ENCODE measurements at places on chromosomes 7 and 10.

DNA sequence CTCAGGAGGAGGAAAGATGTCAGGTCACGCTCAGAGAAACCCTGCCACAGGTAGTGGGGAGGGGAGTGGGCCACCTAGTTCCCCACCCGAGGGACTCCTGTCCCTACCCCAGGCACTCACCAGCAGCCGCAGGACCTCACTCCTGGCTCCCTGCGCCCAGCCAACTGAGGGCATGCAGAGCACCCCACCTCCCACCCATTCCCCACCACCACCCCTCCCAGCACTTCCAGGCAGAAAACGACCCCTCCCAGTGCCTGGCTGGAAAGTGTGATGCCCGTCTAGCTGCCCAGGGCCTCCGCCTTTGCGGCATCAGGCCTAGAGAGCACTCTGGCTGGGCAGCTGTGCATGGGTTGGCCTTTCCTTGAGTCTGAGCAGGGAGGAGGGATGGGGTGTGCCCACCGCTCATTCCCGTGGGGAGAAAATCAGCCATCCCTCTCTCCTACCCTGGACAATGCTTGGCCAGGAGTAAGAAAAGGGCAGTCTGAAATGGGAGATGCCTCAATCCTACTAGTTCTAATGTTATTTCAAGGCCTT, 1.3 kb downstream of the C10orf105 start:
- no peak for DNase-seq

DNA sequence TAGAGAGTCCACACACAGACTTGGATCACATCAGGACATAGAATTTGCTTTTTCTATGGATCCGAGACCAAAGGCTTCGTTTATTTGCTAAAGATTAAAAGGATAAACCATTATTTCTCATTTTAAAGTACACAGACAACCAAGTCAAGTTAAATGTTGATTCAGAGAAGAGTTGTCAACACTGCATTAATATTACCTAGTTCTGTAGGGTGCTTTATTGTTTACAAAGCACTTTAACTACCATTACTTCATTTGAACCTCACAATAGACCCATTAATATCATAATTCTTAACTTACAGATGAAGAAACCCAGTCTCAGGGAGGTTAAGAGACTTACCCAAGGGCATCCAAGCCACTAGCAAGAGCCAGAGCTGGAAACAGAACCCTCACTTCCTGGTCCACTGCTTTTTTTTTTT, 43.2 kb upstream of the GSAP start:
- DNase-seq, result no peak

DNA sequence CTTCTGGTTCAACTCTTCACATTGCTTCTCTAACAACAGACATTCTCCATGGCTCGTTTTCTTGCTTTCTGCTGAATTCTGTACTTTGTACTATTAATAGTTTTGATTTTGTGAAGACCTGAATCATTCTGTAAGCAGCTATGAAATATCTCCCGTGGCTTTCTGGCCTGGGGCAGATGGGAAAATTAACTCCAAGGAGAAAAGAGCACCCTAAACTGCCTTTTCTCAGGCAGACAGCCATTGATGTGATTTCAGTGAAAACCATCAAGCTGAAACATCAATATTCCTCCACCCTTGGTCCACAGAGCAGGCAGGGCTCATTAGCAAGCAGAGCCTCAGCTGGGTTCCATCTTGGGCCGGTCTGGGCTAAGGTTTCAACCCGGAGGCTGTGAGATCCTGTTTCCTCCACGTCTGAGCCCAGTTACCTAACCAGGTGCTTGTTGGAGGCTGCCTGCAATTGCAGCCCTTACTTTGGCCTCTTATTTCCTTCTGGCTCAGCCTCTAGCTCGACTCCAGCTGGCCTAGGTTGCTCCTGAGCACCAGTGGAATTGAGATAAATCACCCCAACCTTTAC, 21.1 kb upstream of the EZH2 start:
- no peak for DNase-seq

DNA sequence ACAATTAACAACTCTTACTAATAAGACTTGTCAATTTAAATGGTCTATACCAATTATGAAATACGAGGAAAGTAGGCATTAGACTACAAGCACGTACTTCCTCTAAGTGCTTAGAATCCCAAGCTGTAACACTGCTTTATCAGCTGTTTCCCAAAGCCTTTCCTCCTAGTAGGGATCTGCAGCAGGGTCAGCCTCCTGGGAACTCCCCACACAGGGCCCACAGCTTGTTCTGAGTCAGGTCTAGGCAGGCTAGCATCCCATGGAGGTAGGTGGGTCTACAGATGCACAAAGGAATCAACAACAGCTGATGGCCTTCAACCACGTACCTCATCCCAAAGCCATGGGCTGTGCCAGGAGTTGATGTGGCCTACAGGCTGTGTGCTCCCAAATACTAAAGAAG, 14.7 kb downstream of the MMS19 start:
- no peak for DNase-seq

DNA sequence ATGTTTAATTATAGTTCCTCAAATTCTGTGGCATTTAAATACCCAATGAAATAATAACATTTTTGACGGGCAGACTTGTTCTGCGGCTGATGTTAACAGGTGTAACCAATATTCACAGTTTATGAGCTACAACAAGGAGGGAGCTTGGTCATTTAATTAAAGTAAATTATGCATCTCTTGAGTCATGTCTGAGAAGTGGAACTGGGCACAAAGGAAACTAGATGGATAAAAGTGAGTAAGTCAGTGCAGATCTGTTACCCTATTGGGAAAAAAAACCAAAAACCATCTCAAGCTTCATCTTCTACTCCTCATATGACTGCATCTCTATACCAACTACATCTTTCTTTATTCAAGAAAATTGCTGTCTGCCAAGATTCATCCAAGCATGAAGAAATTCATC, 24.0 kb downstream of the ANKRD22 start:
- no peak for DNase-seq

DNA sequence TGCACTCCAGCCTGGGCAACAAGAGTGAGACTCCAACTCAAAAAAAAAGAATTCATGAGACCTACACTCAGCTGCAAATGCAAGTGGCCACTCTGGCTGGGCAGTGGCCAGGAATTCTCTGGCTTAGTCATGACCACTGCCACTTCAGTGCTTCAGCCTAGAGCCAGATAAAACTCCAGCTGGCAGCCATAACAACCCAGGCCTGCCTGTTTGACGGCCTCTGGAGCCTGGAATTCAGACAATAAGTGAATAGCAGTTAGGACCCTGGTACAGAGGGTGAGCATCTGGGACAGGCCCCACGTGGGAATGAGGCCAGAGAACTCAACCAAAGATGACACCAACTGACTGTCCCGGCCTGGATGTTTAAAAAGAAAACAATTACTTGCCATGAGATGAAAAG, 18.9 kb downstream of the RCC1L start:
- DNase-seq, result no peak

DNA sequence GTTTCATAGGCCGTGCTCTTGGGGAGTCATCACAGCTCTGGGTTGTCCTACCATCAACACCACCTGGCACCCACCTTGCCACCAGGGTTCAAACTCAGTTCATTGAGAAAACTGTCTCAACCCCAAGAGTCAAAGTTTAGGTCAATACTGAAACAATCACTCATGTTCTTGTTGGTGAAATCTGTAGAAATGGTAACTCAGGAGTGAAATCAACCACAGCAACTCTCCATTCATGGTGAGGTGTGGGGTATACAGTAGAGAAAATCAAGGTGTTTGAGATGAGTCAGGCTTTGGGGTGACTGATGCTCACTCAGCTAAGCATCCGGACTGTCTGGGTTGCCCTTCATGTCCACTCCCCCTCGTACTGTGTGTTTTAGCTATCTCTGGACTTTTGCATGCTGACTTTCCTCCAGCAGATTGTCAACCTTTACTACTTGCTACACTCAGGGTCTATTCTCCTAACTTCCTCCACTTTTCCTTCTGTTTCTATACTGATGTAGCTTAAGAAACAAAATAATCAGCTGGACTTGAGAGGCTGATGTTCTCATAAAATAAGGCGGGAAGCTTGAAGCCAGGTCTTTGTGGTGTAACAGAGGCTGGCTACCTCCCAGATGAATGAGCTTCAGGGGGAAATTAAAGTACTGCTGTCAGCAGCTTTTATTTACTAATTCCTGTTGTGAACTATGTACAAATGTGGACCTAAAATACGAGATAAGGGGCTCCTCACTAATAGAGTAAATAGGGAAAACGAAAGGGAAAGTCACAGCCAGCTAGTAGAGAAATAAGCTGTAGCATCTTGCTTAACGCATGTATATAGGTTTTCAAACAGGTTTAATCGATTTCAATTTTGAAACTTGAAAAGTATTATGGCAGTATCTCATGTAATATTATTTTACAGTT, 173.6 kb upstream of the AKR1E2 start:
- no peak for DNase-seq

DNA sequence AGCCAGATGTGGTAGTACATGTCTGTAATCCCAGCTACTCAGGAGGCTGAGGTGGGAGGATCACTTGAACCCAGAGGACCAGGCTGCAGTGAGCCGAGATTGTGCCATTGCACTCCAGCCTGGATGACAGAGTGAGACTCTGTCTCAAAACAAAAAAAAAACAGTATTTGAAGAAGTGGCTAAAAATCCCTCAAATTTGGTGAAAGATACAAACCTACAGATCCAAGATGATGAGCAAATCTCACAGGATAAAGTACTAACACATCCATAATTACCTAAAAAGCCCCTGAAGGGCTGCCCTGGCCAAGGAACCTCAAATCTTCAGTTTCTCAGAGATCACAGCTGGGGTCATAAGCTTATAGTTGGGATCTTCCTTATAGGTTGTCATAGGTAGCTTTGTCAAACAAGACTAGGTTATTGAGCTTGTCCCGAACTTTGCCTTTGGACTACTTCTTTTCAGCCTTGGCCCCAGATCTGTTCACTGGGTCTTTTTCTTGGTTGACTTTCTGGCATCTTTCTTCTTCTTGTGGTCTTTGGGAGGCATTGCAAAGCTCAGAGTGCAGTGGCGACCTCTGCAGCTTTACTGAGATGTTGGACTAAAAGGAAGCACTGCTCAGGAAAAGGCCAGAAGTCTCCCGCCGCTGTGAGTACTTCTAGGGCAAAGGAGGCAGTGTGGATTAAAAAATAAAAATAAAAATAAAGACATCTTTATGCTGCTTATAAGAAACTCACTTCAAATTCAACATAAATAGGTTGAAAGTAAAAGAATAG, 28.6 kb upstream of the SAR1A start:
- DNase-seq, result no peak

DNA sequence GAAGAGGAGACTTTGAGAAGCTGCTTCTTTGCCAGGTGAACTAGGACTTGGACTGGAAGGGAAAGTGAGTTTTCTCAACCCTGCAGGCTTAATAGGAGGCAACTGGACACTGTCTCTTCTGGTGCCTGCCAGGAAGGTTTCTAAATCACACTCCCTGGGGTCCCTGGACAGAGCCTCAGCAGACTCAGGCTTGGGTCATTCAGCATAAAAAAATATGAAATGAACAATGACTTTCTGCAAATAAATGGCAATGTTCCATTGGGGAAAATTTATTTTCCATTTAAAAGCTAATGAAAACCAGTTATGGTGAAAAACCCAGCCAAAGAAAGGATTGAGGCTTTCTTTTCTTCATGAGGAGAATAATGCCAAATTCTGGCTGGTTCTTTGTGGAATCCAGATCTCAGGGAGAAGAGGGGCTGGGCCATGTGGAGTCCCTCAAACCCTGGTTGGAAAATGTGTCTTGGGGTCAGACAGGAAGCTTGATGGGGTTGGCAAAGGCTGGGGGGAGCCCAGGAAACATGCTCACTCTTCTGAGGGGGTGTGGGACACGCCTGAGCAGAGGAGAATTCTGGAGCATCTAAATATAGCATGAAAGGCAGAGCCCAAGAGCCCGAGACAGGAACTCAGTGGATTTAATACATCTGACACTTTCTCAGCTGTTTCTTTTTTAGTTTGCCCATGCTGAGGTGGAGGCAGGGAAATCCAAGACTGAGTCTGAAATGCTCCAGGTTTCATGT, 65.2 kb upstream of the EMX2 start:
- no peak for DNase-seq

- DNase-seq, result no peak
Observed at GRCh38 chr10:25556457-25556856, 377.6 kb upstream of the MYO3A start.

DNA sequence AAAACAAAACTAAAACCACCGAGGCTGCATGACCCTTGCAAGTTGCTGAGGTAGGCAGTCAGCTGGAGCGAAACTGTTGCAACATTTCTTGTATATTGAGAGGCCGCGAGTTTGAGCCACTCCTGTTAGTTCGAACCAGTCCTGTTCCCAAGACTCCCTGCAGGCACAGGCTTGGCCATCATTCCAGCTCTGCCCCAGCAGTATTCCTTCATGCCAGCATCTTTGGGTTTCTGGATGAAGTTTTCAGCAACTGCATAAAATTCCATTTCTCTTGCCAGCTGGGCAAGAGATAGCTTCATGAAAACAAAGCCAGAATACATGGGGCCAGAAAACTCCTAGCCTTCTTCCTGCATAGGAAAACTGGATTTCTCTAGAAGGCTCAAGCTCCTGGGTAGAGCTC, 207.6 kb downstream of the FRMD4A start:
- no peak for DNase-seq

DNA sequence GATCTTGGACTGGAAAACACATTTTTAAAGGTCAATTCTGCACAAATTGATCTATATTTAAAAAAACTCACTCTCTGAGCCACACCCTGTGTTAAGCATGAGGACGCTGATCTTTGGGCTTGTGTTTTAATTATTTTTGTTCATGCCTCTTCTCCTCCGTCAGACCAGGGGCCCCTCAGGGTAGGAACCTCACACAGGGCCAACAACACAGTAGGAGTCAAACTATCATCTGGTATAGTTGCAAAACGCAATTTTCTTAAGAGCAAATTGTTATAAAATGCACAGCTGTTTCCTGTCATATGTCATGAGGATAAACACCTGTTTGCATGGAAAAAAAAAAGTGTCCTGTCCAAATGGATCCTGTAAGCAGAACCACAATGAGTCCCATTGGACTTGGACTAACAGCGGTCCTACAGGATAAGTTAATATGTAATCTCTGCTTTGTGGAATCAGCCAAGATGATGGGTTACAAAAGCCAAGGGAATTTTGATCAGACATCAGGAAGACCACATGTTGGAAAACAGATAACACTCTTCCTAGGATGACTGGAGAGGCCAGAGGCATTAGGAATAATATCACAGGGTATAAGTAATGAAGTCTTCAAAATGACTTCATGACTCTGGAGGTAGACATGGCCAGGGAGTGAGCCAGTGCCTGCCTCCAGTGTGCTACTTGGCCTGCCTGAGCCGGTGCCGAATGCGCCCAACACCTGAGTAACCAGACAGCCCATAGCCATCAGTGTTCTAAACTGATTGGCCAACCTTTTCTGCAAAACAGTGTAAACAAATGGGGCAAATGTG, 184.9 kb upstream of the ADCY1 start:
- no peak for DNase-seq

- DNase-seq, result no peak
Observed at GRCh38 chr7:17472939-17473338, 174.5 kb downstream of the AHR start.

DNA sequence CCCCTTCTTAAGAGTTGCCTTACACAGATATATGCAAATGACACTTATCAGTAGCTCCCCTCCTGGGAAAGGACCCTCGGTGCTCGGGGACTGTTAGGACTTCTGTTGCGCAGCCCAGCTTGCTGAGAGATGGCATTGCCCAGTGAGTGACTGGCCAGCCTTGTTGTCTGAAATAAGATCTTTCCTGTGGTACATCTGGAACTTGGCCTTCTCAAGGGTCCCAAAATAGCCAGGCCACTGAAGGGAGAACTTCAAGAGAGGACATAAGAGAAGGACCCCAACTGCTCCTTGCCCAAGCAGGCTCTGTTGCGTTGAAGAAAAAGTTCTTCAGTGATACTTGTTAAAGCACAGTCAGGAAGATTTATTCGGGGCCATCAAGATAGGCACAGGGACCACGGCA, 17.3 kb downstream of the BAG3 start:
- no peak for DNase-seq

- DNase-seq, result no peak
Observed at GRCh38 chr10:114920459-114920858, 17.5 kb upstream of the TRUB1 start.

- no peak for DNase-seq
Observed at GRCh38 chr10:105644091-105644490, 1003.0 kb downstream of the SORCS3 start.

Data from stimulated activated CD8-positive, alpha-beta memory T cell treated with anti-CD3 and anti-CD28 coated beads, Interleukin-4, amount 100 ng/mL, for 1 hour (primary cell).